ENCODE measurements at places on chromosomes 12 and 14.

DNA sequence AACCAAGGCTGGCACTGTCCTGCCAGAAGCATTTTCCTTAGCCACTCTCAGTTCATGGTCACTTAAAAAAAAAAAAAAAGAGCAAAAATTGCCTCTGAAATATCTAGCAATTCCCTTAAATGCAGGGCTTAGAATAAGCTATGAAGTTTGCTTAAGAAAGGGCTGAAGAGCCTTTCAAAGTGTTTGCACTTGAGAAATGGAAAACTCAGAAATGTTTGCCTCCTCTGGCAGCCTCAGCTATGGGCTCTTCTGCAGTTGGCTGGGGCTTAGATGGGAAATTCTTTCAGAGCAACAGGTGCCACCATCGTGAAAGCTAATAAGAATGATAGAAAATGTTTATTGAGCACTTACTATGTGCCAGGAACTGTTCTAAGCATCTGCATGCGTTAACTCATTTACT is 48.5 kb upstream of the TSPAN11 start:
- DNase-seq, result no peak

DNA sequence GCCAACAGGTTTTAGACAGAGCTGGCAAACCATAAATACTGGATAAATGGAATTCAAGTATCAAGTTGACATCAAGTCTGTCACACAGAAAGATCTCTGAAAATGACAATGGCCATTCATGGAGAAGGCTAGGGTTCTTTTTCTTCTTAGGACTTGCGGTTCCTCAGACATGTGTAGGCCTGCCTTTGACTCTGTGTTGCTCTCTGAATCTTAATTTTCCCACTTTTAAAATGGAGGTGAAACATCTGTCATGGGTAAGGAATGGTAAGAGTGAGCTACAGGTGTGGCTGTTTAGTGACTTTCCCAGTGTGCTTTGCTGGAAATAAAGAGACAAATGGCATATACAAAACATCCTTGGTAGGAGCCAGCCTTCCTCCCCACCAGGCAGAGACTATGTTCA is 79.2 kb downstream of the PTCSC3 start:
- DNase-seq, result no peak

DNA sequence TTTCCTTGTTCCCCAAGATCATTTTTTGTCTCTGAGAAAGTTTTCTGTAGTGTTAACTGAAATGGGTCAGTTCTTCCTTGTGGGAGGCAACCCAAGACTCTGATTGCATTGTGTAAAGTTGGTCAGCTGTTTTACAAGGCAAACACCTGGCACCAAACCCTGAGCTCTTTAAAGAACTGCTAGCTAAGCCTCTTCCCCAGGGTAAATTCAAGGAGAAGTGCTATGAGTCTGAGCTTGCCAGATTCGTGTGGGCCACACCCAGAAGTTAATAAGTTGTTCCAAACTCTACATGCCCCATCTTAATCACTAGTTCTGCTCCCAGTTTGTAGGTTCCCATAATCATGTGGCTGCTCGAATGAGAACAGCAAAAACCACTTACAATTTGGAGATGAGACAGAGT is 214.5 kb downstream of the BTG1 start:
- no peak for DNase-seq

- no peak for DNase-seq
Observed at GRCh38 chr12:120902846-120903411, 1.2 kb downstream of the SPPL3 start.

DNA sequence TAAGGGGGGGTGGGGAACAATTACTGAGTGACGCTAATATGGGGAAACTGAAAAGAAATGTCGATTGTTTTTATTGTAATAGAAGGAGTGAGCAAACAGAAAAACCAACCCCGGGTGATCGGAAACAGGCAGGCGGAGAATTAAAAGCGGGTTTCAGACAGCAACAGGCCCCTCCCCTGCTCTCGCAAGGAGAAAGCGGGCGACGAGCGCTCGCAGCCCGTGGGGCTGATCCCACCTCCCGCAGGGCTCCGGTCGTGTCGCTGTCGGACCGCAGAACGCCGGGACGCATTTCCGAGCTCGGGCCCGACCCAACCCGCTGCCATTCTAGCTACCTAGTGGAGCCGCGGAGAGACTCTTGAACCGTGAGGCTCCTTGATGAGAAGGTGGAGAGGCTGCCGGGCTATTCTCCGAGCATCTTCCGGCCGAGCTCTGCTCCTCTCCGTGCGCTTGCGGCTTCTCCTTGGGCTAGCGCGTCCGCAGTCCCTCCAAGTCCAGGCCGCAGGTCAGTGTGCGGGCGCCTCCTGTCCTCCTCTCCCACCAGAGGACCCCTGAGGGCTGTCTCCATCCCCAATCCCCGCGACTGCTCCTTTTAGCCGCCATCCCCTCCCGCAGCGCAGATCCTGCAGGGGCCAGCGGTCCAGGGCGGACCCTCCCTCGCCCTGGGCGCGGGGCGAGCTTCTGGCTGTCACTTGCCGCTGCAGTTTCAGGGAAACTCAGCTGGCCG is 4.1 kb upstream of the PAX9 start:
- no peak for DNase-seq

DNA sequence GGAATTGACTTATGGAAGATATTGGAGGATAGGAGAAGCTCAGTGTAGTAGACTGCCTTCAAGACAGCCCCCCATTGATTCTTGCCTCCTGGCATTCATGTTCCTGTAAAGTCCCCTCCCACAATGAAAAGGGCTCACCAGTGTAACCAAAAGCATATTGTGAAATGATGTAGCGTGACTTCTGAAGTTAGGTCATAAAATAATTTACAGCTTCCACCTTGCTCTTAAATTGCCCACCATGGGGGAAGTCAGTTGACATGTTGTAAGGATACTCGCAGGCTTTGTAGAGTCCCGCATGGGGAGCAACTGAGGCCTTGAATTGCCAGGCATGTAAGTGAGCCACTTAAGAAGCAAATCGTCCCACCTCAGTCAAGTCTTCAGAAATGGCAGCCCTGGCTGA is 25.1 kb downstream of the GTSF1 start:
- DNase-seq, result no peak

DNA sequence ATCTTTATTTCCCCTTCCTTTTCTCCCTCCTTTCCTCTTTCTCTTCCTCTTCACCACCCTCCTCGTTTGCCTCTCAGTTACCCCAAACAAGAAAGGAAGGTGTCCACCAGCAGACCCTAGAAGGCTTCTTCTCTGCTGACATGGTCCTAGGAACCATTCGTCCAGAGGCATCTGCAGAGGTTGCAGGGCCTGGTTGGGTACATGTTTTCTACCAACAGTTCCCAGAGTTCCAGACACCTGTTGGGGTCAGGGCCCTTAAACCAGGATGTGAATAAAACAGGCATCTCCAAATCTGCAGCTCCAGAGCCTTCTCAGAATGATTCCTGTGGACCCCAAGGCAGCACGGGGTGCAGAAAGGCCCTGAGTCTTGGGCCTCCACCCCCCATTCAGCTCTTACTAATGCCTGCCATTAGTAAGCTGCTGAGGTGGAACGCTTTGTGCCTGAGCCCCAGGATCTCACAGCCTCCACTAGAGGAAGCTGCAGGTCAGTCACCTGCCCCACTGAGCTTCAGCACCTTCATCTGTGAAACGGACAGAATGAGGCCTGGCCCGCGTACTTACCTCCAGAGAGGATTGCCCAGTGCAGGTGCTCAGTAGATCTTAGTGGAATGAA is 130.4 kb downstream of the DICER1 start:
- DNase-seq, result no peak

- no peak for DNase-seq
Observed at GRCh38 chr12:19165451-19165850, 35.9 kb downstream of the PLEKHA5 start.

DNA sequence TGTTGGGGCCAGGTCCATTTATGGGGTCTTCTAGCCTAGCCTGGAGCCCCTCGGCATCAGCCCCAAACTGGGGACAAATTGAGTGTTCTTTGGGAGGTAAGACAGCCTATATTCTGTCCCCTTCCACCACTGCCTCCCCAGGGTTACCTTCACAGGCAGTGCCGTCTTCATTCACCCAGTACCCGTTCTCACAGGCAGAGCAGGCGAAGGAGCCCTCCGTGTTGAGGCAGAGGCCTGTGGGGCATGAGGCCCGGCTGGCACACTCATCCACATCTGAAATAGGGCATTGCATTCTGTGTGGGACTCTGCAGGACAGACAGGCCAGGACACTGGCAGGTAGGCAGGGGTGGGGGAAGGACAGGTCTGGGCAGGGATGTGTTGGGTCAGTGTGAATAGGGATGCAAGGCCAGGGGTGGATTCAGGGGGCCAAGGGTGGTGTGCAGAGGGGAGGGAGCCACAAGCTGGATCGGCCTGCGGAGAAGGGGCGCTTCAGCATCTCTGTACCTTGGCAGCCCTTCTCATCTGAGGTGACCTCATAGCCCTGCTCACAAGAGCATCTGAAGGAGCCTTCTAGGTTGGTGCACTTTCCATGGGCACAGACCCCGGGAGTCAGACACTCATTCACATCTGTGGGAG is 16.1 kb downstream of the ISCA2 start:
- DNase-seq, result no peak

- no peak for DNase-seq
Observed at GRCh38 chr12:25808604-25809003, 149.9 kb upstream of the RASSF8 start.

DNA sequence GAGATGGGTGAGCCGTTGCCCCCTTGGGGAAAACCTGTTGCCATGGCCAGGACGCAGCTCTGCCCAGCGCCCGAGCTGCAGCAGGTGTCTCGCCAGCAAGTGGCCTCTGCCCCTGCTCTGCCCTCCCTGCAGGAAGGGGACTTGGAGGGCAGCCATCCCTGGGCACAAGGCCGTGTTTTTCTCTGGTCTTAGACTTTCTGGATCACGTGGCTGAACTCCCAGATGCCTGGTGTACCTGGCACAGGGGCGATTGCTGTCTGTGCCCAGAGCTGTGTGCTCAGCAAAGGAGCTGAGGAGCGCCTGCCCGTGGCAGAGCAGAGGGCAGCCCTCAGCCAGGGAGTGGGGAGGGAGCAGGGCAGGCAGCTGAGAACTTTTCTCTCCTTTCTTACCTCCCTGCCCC is 38.0 kb downstream of the TMEM63C start:
- no peak for DNase-seq
